ENCODE measurements at places on chromosomes 3 and 15.

GRCh38 chr3:107100137-107100536 lies 277.1 kb upstream of the CCDC54 start:
- DNase-seq: no peak

DNA sequence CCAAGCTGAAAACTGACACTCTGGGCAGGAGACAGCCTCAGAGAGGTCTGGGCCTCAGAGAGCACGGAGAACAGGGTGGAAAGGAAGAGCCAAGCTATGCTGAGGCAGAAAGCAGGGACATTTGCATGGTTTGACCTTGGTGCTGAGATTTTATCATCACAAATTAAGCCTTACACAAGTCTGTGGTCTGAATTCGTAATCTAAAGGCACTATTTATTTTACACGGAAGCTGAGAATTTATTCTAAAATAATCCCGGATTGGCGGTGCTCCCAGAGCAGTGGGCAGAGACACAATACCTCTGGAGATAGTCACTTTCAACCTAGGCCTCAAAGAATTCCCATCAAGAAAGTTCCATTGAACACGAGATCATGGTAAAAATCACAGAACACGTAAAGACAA lies 47.5 kb downstream of the CFAP92 start:
- DNase-seq: no peak

DNA sequence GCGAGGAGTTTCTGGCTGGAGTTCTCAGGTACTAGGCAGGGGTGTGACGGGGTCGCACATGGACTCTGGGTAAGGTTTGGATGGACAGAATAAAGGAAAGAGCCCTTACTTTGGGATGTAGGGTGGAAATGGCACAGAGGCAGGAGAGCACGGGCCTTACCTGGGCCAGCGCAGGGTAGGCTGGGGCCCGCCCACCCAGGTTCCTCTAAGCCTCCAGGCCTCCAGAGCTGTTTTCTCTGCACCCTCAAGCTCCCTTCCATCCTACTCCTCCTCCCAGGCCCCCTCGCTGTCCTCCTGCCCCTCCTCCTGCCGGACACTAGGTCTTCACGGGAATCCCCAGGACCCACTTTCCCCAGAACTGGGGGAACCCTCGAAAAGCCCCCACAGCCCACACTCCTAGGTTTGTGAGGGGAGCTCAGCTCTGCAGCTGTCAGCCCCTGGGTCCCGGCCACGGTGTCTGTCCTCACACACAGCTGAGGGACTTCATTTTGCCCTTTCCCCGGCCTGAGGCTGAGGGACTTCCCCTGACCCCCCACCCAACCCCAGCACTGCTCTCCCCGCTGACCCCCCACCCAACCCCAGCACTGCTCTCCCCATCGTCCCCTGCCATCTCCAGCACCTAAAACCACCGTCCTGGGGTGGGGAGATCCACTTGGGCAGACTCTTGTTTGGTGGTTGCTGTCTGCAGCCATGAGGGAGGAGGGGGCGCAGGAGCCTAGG lies 53.0 kb upstream of the PCSK6 start:
- no peak for DNase-seq

- DNase-seq: no peak
Measured at GRCh38 chr3:170752571-170753155, 117.3 kb downstream of the RPL22L1 start.

- no peak for DNase-seq
Measured at GRCh38 chr3:39108200-39108710, 775 bp downstream of the TTC21A start.

DNA sequence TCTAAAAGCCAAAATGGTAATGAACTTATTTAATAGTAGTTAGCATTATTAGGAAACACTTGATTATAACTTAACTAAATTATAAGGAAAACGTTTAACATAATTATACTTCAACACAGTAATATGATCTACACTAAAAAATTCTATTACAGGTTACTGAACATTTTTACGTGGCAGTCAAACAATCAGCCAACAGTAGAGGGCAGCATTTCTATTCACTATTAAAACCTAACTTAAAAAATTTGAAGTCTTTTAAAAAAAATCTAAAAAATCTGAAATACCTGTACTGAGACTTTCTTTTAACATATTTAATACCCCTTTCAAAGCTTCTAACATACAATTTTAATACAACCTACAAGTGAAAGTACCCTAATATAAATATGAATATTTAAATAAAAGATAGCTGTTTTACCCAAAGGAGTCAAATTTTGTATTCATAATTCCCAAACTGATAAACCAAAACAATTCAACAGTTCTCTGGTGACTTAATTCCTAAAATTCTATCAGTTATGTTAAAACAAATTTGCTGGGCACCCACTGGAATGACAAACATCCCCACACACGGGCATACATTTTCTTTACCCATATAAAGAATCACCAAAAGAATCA lies 41.5 kb downstream of the DLG1 start:
- peak; percentile 77 for DNase-seq

DNA sequence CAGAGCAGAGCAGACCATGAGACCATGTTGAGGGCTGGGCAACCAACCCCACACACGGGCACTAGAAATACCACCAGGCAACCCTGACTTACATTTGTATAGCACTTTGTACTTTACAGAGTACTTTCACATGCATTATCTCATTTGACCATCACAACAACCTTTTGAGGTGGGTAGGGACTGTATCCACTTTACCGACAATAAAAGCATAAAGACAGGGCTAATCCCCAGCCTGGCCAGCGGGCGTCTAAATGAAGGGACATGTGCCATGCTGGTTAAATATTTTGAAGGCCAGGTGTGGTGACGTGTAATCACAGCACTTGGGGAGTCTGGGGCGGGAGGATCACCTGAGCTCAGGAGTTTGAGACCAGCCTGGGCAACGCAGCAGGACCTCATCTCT lies 23.6 kb downstream of the RASGRP1 start:
- DNase-seq: no peak

GRCh38 chr3:16697443-16698147 lies 92.4 kb upstream of the DAZL start:
- no peak for DNase-seq

DNA sequence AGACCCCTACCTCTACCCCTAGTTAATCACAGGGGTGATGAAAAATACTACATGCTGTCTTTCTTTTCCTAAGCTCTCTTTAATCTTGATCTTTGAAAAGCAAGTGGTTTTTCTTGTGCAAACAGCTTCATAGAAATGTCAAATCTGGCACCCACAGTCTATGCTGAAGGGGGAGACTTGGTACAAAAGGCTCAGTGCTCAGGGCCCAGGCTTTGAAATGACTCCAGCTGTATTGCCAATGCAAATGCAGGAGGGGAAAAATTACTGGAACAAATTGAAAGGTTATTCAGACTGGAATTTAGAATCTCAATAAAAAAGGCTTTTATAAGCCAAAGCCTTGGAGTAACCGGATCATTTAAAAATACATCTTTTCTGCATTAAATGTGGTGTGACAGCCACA lies 223.9 kb downstream of the LRTM1 start:
- no peak for DNase-seq

DNA sequence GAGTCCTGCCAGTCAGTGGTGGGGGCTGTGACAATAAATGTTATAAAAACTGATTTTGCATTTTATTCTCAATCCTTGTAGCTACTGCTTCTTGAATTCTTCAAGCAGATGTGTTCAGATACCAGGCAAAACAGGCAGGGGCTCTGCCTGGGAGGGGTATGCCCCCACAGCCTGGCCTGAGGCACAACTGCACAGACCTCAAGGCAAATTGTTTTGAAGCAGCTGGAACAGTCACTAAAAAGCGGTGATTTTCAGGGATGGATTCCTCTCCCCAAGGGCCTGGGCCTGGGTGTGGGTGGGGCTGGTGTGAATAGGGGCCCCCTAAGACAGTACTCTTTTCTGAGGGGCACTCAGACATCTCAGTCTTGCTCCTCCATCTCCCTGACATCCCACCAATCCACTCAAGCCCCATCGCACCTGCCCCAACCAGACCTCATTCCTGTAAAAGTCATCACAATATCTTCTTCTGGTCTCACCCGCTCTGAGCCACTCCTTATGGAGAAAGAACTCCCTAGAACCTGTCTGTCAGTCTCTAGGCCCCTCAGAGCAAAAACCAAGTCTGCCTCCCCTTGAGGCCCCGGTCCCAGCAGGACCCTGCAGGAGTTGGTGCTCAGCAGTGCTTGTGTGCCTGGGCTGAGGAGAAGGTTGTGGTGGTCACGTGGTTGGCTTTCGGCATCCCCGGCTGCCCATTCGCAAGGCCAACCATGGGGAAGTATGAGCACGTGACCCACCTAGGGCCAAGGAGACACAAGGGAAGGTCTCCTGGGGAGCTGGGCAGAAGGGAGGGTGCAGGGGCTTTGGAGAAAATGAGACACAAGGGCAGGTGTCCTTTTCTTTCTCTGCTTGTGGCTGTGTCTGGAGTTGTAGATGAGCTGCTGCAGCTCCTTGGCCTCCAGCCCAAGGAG lies 2.9 kb upstream of the PSTPIP1 start:
- DNase-seq: no peak

- no peak for DNase-seq
Measured at GRCh38 chr15:25787855-25788520, 75.1 kb downstream of the ATP10A start.

GRCh38 chr3:176041812-176042211 lies 1155.5 kb downstream of the TBL1XR1 start:
- no peak for DNase-seq

- DNase-seq: no peak
Measured at GRCh38 chr15:80966431-80967197, 23.0 kb downstream of the MESD start.

DNA sequence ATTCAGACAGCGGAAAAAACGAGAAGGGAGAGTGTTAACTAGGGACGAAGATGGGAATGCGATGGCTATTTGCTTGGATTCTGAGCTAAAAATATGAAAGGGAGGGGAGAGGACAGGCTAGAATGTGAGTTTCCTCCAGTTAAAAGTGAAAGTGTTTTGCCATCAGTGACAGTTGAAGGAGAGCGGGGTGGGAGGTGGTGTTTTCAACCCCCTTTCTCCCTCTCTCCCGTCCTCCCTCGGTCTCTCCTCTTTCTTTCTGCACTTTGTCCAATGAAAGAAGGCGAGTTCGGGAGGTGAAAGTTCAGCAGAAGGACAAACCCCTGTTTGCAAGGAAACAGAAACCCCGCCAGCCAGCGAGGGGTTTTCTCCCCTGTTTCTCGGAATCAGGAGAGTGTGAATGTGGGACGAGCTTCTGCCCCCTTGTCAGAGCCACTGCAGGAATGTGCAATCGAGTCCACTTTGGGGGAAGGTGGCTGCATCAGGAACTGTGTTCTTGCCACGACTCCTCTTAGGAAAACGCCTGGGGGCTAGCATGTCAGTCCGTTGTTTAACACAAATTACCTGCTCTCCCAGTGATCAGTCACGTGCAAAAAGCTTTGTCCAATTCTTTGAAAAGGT lies 975 bp upstream of the FOXP1 start:
- peak; percentile 60 for DNase-seq

DNA sequence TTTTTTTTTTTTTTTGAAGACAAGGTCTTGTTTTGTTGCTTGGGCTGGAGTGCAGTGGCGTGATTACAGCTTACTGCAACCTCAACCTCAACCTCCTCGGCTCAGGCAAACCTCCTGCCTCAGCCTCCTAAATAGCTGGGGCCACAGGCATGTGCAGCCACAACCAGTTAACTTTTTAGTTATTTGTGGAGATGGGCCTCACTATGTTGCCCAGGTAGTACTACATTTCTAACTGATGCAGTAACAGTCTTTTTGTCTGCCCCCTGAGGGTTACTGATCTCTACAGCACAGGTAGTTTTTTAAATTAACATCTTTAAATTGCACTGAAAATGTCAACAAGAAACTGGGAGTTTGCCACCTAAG lies 3.4 kb upstream of the LMLN start:
- DNase-seq: no peak

- no peak for DNase-seq
Measured at GRCh38 chr15:88703533-88703932, 64.7 kb downstream of the ISG20 start.

DNA sequence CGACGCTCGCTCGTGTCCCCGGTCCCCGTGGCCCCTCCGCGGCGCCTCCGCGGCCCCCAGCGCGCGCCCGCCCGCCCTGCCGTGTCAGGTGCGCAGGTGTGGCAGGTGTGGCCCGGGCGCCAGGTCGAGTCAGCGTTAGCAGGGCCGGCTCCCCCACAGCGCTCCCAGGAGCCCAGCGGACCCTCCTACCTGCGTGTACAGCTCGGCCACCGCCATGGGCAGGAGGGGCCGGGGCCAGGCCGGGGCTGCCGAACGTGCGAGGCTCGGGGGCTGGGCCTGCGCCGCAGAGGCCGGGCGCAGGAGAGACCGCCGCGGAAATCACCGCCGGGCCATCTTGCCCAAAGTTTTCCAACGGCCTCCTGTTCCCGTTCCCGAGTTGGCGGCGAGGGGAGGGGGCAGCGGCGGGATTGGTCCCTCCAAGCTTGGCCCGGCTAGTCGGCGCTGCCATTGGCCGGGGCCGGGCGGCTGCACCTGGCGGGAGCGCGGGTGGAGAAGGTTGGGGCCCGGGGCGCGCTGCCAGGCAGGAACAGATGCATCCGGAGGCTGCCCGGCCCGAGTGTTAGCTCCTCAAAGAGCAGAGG lies at the start of gene MYO5C:
TSS of gene MYO5C (minus strand) at position 384 of the 581 bp plus-strand sequence. CDS start at position 216, 168 bp downstream.
- peak; percentile 98 for DNase-seq

DNA sequence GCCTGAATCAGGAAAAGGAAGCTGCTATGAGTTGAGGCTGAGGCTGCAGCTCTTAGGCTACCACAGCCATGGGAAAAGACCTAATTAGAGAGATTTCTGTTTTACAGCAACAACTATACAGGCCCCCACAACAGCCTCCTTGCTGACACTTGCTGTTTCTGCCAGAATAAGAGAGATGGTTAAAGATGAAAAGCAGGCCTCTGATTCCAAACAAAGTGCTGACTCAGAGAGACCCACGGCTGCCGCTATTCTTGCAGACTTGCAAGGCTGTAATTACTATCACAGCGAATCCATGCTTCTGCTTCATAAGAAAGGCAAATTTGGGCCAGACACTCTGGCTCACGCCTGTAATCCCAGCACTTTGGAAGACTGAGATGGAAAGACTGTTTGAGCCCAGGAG lies 41.8 kb downstream of the MCF2L2 start:
- DNase-seq: no peak

GRCh38 chr3:191100516-191100915 lies 98.5 kb upstream of the OSTN start:
- no peak for DNase-seq

DNA sequence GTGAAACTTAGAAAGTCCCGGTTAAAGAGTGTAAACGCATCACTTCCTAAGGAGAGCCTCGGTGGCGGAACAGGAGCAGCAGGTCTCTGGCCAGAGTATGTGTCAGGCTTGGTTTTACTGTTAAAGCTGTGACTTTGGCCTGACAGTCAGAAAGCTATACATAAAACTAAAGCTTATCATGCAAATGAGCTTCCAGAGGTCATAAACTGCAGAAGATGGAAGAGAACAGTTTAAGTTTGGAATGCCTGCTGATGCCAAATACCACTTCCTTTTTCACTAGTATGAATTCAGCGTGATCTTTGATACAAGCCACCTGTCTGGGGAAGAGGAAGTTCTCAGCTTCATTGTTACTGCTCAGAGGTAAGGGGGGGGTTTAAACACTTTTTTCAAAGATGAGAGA lies 125.1 kb upstream of the CTDSPL start:
- peak; percentile 7 for DNase-seq

DNA sequence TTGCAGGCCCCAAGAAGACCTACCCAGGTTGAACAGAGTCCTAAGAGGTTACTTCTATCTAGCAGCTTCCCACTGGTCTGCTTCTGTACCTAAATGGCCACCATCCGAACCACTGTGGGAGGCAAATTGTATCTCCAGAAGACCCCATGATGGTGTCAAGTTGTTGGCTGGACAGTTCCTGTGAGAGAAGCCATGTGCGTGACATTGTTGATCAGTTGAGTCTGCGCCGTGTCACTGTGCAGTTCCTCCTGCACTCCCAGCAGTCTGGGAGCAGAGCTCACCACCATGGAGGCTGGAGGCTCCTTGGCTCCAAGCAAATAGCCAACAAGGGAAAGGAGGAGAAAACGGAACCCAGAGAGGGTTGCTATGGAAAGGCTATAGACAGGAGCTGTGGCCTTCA lies 7.5 kb upstream of the CYP1A1 start:
- DNase-seq: no peak

- DNase-seq: peak; percentile 95
Measured at GRCh38 chr15:68781766-68782588, 38.7 kb downstream of the ANP32A start.

Data from dermis blood vessel endothelial cell (primary cell).